AG09319 (cell line): ENCODE measurements at places on chromosomes 2 and 18.

- DNase-seq: no peak
These were observed 154.9 kb downstream of the CTIF start for GRCh38 chr18:48693625-48694262.

DNA sequence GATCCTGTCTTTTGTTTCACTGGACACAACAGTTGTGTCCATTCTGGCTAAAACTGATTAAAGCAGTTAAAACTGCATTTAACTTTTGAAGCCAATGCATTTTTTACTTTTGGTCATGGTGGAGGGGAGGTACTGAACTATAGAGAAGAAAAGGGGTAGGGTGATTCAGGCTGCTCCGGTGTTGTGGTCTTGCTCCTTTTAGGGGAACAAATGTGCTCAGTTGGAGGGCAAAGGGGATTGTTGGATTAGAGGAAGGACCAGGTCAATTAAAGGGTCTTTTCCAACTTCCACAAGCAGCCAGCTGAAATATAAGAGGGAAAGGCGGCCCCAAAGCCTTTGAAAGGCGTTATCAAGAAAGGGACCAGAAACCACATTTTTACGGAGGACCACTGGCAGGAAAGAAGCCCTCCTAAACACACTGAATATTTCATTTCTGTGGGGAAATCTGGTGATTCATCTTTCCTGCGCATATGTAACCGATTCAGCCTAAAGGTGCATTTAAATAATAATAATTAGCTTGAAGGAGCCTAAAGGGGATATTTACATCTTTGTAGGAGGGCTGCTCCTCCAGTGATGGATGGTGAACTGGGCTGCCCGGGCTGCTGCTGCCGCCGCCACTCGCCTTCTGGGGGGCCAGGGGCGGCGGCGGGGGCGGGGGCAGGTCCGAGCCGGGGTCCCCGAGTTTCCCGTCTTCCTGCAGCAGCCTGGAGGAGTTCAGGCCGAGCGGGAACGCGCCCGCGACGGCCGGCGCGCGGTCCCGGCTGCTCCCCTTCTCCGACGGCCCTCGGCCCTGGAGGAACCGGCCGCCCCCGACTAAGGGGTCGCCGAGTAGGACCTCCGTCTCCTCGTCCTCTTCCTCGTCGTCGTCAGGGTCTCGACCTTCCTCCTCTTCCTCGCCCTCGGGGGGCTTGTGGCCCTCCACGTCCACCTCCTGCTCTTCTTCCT lies 5.2 kb downstream of the SKOR2 start:
- no peak for DNase-seq

DNA sequence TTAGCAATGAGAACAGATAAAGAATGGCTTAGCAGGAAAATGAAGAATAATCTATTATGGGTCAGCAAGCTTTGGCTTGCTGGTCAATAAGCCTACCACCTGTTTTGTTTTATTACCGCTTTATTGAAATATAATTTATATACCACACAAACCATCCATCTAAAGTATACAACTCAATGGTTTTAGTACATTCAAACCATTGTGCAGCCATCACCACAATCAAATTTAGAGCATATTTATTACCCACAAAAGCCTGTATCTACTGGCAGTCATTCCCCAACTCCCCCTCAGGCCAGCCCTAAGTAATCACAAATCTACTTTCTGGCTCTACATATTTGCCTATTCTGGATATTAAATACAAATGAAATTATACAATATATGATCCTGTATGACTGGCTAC lies 17.2 kb downstream of the PPP3R1 start:
- no peak for DNase-seq

DNA sequence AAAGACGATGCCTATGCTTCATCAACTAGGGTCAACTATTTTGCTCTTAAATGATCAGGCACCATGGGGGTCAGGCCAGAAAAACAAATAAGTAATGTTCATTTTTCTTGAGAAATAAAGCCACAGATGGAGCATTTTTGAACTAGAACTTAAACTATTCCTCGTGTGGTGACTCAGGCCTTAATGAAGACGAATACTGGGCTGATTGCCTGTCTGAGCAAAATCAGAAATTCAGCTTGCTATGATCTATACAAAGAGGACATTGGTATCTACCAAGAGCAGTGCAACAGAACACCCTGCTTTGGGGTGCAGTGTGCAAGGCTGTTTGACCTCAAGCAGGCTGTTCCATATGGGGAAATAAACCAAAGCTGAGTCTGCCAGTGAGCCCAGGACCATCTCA lies 176.0 kb downstream of the NRP2 start:
- DNase-seq: no peak

DNA sequence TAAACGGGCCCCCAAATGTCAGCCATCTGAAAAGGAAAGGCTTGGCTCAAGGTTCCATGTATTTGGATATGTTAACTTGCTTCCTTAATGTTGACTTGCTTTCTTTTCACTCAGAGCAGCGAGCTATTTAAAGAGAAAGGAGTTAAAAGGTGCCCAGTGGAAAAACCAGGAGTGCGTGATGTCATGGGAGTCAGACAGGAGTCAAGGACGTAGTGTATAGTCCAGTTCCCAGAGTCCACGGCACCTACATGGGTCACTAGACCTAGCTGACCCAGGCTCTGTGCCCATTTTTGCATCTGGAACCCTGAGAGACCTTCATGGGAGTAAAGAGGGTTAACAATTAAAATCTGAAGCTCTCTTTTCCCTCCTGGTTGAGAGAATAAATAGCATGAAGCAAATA lies 19.8 kb downstream of the SLC3A1 start:
- no peak for DNase-seq

GRCh38 chr18:24695168-24695567 lies 234.7 kb downstream of the HRH4 start:
- DNase-seq: no peak

DNA sequence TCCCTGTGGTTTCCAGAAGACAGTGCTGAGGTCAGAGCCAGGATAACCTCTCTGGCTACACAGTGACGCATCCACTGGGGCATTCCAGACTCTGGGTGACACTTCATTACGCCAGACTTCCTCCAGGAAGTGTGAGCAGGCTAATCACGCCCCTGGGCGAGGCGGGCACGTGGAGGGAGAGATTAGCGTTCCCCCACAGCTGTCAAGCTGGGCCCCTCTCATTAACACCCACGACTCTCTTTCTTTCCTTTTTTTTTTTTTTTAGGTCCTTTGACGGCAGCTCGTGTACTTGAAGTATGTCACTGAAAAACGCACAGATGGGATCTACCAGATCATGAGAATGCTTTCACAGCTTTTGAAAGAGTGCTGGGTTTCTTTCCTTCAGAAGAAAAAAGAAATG lies 274.6 kb downstream of the AFF3 start:
- DNase-seq: no peak

DNA sequence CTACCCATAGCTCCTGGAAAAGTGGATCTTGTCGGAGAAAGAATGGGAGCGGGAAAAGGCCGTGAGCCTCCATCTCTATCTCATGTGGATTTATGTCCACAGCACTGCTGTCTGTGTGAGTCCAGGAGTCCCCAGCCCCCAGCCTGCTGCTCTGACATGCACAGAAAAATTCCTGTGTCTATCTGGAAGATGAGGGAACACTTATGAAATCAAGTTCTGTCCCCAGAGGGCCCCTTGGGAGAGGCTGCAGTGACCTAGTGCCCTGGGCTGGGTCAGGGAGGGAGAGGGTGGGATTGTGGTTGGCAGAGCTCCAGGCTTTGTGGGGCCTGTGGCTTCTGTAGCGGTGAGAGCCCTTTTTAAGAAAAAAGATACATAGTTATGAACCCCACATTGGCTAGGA lies 37.6 kb downstream of the HJURP start:
- DNase-seq: no peak

DNA sequence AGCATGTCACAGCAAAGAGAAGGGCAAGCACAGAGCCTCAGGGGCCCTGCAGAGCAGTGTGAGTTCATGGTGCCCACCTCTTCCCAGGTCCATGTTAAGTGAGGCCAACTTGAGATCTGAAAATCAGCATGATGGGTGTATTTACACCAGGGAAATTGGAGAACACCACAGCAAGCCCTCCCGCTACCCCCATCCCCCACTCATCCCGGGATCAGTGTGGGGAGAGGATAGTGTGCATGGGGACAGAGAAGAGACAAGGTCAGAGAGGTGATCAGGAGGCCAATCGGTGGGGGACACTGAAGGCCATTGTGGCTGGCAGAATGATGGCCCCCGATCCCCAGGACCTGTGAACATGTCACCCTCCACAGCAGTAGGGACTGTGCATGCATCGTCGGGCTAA lies 54.7 kb downstream of the PTGR3 start:
- no peak for DNase-seq

- no peak for DNase-seq
These were observed 211.5 kb upstream of the RAB6C start for GRCh38 chr2:129768036-129768386.

DNA sequence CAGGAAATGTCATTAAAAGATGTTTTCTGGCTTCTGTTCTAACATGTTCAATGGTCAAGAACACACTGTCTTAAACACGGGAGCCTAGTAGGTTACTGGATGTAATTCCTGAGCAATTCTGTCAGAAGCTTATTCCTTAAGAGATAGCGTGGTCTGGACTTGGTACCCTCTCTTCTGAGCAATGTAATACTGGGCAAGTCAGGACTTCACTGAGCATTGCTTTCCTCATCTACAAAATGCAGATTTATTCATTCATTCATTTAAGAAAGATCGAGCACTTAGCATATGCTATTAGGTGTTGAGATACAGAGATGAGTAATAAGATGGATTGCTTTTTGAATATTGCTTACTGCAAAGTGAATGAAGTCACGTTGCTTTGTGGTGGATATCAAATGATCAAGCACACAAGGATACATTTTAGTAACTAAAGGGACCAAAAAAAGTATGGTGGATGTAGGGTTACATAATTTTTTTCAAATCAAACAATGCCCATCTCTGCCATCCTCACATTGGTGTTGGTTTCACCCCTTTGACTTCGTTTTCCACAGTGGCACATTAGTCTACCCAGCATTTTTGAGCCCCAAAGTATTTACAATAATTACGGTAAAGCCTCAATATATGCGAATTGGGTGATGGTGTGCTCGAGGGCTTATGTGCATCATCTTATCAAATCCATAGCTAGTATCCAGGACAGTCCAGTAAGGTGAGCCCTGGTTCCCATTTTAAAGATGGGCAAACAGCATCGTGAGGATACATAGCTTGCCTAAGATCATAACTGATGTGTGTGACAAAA lies 65.3 kb downstream of the ZC3H6 start:
- DNase-seq: no peak

- DNase-seq: no peak
These were observed 68.2 kb upstream of the NOSTRIN start for GRCh38 chr2:168734199-168734760.

DNA sequence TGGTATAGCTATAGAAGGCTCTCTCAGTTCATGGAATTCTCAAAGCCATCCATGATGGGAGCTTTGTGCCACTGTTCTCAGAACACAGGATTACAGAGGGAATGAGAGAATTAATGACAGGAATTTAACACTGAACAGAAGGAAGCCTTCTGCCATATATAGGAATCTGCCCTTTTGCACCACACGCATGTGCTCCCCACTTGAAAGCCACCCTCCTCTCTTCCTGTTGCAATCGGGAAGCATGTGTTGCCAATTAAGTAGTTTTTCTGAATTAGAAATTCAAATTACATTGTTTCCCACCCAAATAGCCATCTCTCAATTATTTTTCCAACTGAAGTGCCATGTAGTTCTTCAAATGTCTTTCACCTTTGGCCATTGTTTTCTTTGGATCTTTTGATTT lies 71.3 kb downstream of the C1D start:
- no peak for DNase-seq

DNA sequence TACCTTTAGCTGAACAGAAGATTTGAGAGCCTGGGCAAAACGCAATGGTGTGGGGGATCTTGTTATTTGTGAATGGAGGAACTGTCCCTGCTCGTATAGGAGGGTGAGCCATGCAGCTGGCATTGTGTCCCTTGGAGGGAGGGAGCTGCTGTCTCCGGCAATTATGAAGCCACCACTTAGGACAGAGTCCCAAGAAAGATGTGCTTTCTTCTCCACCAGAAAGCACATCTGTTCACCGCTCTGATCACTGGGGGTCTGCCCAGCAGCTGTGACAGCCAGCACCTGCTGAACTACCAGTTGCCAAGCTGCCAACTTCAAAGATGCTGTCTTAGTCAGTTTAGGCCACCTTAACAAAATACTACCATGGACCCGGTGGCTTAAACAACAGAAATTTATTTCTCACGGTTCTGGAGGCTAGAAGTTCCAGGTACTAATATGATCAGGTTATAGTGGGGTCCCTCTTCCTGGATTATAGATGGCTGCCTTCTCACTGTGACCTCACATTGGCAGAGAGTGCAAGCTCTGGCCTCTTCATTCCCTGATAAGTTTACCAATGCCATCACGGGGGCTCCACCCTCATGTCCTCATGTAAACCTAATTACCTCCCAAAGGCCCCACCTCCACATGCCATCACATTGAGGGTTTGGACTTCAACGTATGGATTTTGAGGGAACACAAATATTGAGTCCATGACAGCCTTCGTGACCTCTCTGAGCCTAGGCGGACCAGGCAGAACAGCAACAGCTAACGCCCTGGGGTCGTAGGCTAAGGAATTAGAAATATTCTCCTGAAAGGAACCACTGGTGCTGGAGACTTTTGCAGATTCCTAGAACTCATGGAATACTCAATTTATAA lies 148.3 kb downstream of the RHBDD1 start:
- DNase-seq: no peak

- no peak for DNase-seq
These were observed 613.3 kb downstream of the XIRP2 start for GRCh38 chr2:167501618-167502017.

DNA sequence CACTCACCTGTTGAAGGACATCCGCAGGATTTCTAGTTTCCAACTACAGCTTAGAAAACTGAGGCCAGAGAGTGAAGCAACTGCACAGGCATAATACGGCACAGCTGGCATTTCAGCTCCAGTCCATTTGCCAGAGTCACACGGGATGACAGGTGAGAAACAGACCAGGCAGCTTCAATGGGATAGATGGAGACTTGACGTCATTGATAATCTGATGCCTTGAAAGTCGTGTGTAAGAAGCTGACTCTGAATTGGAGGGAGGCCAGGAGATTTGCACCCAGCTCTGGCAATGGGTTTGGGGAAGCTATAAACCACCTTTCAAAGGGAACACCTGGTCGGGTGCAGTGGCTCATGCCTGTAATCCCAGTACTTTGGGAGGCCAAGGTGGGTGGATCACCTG lies 12.4 kb upstream of the DNMT3A start:
- no peak for DNase-seq

DNA sequence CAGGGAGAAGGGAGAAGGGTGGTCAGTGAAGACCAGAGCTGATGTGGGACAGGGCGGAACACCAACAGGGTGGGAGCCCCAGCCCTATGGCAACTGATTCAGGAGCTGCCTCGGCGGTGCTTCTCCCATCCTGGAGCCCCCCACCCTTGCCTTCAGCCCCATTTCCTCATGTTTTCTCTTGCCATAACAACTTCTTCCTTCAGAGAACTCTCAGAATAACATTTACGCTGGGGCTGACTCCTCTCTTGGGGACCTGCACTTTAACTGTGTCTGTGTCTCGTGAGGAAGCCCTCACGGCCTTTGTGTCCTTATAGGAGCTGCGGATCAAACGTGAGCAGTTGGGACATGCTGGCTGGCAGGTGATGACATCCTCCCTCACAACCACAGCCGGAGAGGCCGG lies 116.4 kb upstream of the SNTG2 start:
- no peak for DNase-seq

GRCh38 chr2:20216130-20217025 lies 8.6 kb downstream of the SDC1 start:
- DNase-seq: no peak

GRCh38 chr18:5097116-5097703 lies 99.8 kb downstream of the AKAIN1 start:
- DNase-seq: no peak
